ENCODE measurements at places on chromosomes 4 and X. TPM values are rescaled to one million over a fixed set of nuclear protein-coding genes. Genes with fewer than 3 reads are reported as not detected.

Gene DOCK11
- 7.9 TPM for total RNA-seq

Gene FAM156B
- total RNA-seq: 11.9 TPM

Gene EXOC1L
- total RNA-seq: not detected

Gene SHOX
- total RNA-seq: not detected

Gene MAP3K15
- total RNA-seq: not detected

Gene GPR50
- not detected for total RNA-seq

Gene PRKG2
- 20.7 TPM for total RNA-seq

DNA sequence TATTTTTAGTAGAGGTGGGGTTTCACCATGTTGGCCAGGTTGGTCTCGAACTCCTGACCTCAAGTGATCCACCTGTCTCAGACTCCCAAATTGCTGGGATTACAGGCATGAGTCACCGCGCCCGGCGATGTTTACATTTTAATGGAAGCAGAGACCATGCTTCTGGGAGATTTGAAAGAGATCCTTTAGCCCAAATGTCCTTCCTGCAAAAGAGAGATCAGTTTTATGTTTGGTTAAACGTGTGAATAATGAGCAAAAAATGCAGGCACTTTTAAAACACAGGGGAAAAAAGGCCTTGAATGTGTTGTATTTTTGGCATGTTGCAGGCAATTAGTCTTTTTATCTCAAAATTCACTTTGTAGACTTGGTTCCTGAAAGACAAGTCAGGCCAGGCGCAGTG lies 95.8 kb upstream of the ELOVL6 start:
- H3K4me1 ChIP-seq: no peaks in the 10 kb centered on the region
- DNase-seq: no peak

DNA sequence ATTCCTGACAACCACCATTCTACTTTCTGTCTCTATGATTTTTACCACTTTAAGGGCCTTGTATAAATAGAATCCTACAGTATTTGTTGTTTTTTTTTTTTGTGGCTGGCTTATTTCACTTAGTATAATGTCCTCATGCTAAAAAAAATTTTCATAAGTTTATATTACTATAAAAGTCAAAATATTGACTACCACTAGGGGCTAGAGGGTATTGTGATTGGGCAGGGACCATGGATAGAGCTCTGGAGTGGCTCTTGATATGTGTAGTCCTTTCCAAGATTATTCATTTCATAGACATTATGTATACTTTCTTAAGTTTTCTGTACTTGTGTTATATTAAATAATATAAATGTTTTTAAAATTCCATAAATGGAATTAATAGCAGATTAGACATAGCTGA lies 34.6 kb downstream of the MYOZ2 start:
- no peak for DNase-seq
- no peak overlapping the region for H3K27ac ChIP-seq
- no peaks in the 10 kb centered on the region for H3K27me3 ChIP-seq
- no peak overlapping the region for H3K4me3 ChIP-seq
- H3K4me1 ChIP-seq: no peaks in the 10 kb centered on the region
- peaks cover 44% of the 10 kb centered on the region for H3K36me3 ChIP-seq

DNA sequence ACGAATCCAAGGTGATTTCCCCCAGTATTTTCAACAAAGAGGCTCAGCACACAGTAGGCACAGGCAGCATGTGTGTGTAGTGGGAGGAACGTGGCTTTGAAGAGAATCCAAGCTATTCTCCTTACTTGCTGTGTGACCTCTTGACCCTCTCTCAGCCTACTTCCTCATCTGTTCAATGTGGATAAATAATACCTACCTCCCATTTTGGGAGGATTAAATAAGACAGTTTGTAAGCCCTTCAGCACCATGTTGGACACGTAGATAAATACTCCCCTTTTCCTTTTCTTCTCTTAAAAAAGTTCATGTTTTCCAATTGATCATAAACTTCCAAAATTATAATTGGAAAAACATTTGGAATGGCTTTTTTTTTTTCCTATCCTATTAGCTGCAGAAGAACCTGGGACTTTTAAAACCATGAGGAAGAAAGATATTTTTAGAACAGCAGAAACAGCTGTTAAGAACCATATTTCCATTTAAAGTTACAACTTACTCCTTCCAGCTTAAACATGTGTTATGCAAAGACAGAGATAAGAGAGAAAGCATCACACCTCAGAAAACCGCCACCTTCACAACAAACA lies 56.1 kb upstream of the TMEM131L start:
- H3K36me3 ChIP-seq: no peaks in the 10 kb centered on the region
- DNase-seq: no peak
- no peak overlapping the region for H3K27ac ChIP-seq
- H3K27me3 ChIP-seq: no peaks in the 10 kb centered on the region
- no peak overlapping the region for H3K4me3 ChIP-seq

- H3K4me3 ChIP-seq: peak overlapping the region; percentile 86
- peak overlapping the region; percentile 93 for H3K27ac ChIP-seq
- no peak for DNase-seq
- peaks cover 28% of the 10 kb centered on the region for H3K4me1 ChIP-seq
- no peaks in the 10 kb centered on the region for H3K27me3 ChIP-seq
Measured at GRCh38 chr4:145936142-145936996, 2.3 kb downstream of the ZNF827 start.

- peak overlapping the region; percentile 90 for H3K27ac ChIP-seq
- peaks cover 4% of the 10 kb centered on the region for H3K36me3 ChIP-seq
- peak overlapping the region; percentile 71 for H3K4me3 ChIP-seq
- DNase-seq: no peak
- H3K4me1 ChIP-seq: no peaks in the 10 kb centered on the region
Measured at GRCh38 chr4:103075435-103075893, 1.1 kb downstream of the SLC9B2 start.

DNA sequence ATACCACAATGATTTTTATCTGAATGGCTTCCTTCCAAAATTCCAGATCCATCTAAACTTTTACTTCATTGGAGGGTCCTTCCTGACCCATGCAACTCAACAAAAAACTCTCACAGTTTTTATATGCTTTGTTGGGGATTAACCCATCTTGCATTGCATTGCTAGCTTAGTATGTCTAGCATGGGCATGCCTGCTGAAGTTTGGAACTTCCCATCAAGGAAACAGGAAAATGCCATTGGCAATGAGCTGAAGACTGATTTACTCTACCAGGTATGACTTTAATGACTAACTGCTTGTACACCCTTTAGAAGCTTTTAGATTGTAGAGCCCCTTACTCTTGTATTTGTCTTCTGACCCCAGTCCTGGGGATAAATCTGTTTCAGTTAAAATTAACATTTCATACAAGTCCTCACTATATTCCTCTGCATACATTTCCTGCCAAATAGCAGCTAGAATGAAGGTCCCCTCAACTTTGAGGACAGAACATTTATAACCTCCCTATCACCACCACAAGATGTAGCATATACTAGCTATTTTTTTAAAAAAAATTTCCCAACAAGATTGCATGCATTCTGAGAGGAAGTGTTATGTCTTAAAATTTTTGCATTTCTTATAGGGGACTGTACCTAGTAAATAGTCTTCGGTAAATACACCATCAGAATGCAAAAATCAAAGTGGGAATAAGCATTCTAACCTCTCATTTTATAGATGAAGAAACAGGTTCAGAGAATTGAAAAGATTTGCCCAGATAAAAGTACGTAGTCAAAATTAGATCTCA lies 52.5 kb upstream of the ATXN3L start:
- no peak overlapping the region for H3K4me3 ChIP-seq
- no peak for DNase-seq
- H3K27ac ChIP-seq: no peak overlapping the region
- H3K27me3 ChIP-seq: no peaks in the 10 kb centered on the region
- no peaks in the 10 kb centered on the region for H3K36me3 ChIP-seq

GRCh38 chr4:90946945-90947344 lies 819.8 kb downstream of the CCSER1 start:
- H3K27ac ChIP-seq: no peak overlapping the region
- DNase-seq: no peak
- no peaks in the 10 kb centered on the region for H3K27me3 ChIP-seq
- no peaks in the 10 kb centered on the region for H3K4me1 ChIP-seq

GRCh38 chrX:14941301-14941700 lies 68.1 kb downstream of the MOSPD2 start:
- no peaks in the 10 kb centered on the region for H3K36me3 ChIP-seq
- no peaks in the 10 kb centered on the region for H3K4me1 ChIP-seq
- no peak for DNase-seq
- no peak overlapping the region for H3K4me3 ChIP-seq
- no peak overlapping the region for H3K27ac ChIP-seq

DNA sequence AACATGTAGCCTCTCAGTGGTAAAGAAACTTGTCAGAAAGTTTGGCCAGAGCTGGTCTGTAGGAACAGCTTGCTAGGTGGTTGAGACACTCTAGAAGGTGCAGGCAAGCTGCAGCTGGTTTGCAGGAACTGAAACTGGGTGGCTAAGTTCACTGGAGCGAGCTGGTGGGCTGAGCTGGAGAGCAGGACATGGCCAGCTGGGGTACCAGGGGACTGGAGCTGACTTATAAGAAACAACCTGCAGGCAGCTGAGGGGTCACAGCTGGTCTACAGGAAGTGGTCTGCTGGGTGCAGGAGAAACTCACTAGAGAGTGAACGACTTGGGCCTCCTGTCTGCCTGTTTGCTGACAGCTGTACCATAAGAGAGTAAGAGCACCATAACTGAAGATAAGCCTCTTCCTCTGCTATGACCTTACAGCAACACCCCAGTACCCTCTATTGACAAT lies 157.1 kb upstream of the LNX1 start:
- H3K4me1 ChIP-seq: no peaks in the 10 kb centered on the region
- no peaks in the 10 kb centered on the region for H3K27me3 ChIP-seq
- H3K4me3 ChIP-seq: no peak overlapping the region
- H3K36me3 ChIP-seq: no peaks in the 10 kb centered on the region

- H3K36me3 ChIP-seq: no peaks in the 10 kb centered on the region
- no peaks in the 10 kb centered on the region for H3K27me3 ChIP-seq
- no peak overlapping the region for H3K27ac ChIP-seq
- no peak for DNase-seq
- H3K4me1 ChIP-seq: peaks cover 18% of the 10 kb centered on the region
- H3K4me3 ChIP-seq: no peak overlapping the region
Measured at GRCh38 chr4:1050486-1051213, 39.2 kb downstream of the FGFRL1 start.

GRCh38 chr4:133483600-133484246 lies 334.6 kb downstream of the PCDH10 start:
- H3K4me3 ChIP-seq: no peak overlapping the region
- no peaks in the 10 kb centered on the region for H3K4me1 ChIP-seq
- H3K36me3 ChIP-seq: no peaks in the 10 kb centered on the region
- no peak overlapping the region for H3K27ac ChIP-seq
- no peaks in the 10 kb centered on the region for H3K27me3 ChIP-seq

DNA sequence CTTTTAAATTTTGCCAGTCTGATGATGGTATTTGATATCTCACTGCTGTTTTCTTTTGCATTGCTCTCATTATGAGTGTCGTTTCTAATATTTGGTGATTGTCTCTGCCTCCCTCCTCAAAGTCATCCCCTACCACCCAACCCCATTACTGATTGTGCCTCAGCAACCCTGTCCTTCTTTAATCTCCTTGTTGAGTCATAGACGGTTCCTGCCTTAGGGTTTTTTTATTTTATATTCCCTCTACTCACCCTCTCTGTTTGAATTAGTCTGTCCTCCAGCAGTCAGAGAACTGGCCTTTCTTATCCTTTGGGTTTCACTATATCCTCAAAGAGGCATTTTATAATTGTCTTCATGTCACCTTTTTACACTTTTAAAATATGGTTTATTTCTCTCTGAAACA lies 409.3 kb upstream of the CPEB2 start:
- no peak for DNase-seq
- H3K36me3 ChIP-seq: no peaks in the 10 kb centered on the region
- no peak overlapping the region for H3K27ac ChIP-seq
- H3K27me3 ChIP-seq: no peaks in the 10 kb centered on the region
- H3K4me1 ChIP-seq: peaks cover 7% of the 10 kb centered on the region

DNA sequence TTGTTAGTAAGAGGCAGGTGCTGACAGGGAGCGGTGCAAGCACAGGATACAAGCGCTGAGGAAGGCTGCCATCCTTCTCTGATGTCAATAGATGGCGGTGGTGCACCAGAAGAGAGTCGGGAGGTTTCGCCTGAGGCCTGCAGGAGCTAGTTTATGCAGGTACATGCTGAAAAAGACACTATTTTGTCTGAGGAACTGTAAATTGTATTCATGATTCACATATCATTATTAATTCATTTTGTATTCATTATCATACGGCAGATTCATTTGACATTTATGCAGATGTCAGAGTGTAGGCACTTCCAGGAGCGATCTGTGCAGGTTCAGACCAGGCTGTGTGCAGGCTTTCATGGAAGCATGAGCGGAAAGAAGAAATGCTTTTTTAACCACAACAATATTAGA lies 824.0 kb downstream of the STIM2 start:
- no peaks in the 10 kb centered on the region for H3K36me3 ChIP-seq
- no peaks in the 10 kb centered on the region for H3K4me1 ChIP-seq
- H3K27ac ChIP-seq: no peak overlapping the region
- H3K27me3 ChIP-seq: no peaks in the 10 kb centered on the region
- no peak for DNase-seq

- DNase-seq: no peak
- no peaks in the 10 kb centered on the region for H3K36me3 ChIP-seq
- H3K27ac ChIP-seq: no peak overlapping the region
- H3K4me1 ChIP-seq: peaks cover 13% of the 10 kb centered on the region
Measured at GRCh38 chr4:2273657-2274319, 11.9 kb upstream of the MXD4 start.

- peaks cover 20% of the 10 kb centered on the region for H3K4me1 ChIP-seq
- H3K27me3 ChIP-seq: no peaks in the 10 kb centered on the region
- no peaks in the 10 kb centered on the region for H3K36me3 ChIP-seq
- no peak for DNase-seq
- H3K4me3 ChIP-seq: no peak overlapping the region
Measured at GRCh38 chr4:80196259-80196921, 913 bp upstream of the PRDM8 start.

DNA sequence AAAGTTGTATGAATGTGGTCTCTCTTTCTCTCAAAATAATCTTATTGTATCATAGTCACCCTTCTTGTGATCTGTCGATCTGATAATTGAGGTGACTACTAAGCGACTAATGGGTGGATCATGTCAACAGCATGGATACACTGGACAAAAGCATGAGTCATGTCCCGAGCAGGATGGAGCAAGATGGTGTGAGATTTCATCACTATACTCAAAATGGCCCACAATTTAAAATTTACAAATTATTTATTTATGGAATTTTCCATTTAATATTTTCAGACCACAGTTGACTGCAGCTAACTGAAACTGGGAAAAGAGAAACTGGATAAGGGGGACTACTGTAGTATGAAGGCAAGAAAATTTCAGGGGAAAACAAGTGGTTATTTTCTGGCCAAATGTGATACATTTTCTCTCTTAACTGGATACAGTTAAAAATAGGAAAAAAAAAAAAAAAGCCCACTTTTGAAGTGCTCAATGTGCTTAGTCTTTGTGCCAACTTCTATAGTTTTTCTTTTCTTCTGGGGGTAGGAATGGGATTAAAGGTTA lies 25.3 kb downstream of the FAM241A start:
- no peak for DNase-seq
- no peak overlapping the region for H3K27ac ChIP-seq
- H3K27me3 ChIP-seq: no peaks in the 10 kb centered on the region
- H3K4me3 ChIP-seq: no peak overlapping the region
- no peaks in the 10 kb centered on the region for H3K36me3 ChIP-seq
- H3K4me1 ChIP-seq: no peaks in the 10 kb centered on the region

- no peaks in the 10 kb centered on the region for H3K36me3 ChIP-seq
- no peak overlapping the region for H3K4me3 ChIP-seq
- H3K27ac ChIP-seq: no peak overlapping the region
- no peaks in the 10 kb centered on the region for H3K4me1 ChIP-seq
- H3K27me3 ChIP-seq: no peaks in the 10 kb centered on the region
Measured at GRCh38 chr4:187181054-187181453, 457.4 kb upstream of the FAT1 start.

GRCh38 chrX:129678614-129679195 lies 23.9 kb upstream of the APLN start:
- peak overlapping the region; percentile 79 for H3K27ac ChIP-seq
- no peak for DNase-seq
- H3K4me1 ChIP-seq: no peaks in the 10 kb centered on the region
- H3K36me3 ChIP-seq: no peaks in the 10 kb centered on the region
- peak overlapping the region; percentile 32 for H3K4me3 ChIP-seq
- H3K27me3 ChIP-seq: no peaks in the 10 kb centered on the region
